Endothelial cell (in vitro differentiated cells): ENCODE measurements at places on chromosomes 7 and 10. TPM values are rescaled to one million over a fixed set of nuclear protein-coding genes. Genes with fewer than 3 reads are reported as not detected.

Gene AKR1B15
- total RNA-seq = not detected

DNA sequence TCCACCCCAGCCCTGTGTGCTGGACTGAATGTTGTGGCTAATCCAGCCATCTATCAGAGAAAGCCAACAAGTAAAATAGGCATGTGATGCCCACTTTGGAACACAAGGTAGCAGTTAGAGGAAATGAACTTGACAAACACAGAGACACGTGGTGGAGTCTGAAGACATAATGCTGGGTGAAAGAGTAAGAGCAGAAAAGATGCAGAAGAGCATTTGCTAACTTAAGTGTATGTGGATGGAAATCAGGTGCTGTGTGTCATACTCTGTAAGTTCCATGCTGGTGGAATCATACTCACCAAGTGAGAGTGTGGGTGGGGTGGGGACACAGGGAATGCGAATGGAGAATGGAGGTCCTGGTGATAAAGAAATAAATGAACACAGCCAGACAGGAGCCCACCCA lies 22.8 kb downstream of the WDFY4 start:
- no peak overlapping the region for H3K27ac ChIP-seq
- no peak overlapping the region for H3K4me3 ChIP-seq
- no peak for DNase-seq
- no peaks in the 10 kb centered on the region for H3K36me3 ChIP-seq
- H3K4me1 ChIP-seq = no peaks in the 10 kb centered on the region

GRCh38 chr7:36979810-36980248 lies 255.5 kb upstream of the AOAH start:
- DNase-seq = no peak
- H3K36me3 ChIP-seq = peaks cover 2% of the 10 kb centered on the region
- H3K27me3 ChIP-seq = peaks cover 2% of the 10 kb centered on the region
- H3K4me1 ChIP-seq = peaks cover 4% of the 10 kb centered on the region
- H3K4me3 ChIP-seq = no peak overlapping the region

DNA sequence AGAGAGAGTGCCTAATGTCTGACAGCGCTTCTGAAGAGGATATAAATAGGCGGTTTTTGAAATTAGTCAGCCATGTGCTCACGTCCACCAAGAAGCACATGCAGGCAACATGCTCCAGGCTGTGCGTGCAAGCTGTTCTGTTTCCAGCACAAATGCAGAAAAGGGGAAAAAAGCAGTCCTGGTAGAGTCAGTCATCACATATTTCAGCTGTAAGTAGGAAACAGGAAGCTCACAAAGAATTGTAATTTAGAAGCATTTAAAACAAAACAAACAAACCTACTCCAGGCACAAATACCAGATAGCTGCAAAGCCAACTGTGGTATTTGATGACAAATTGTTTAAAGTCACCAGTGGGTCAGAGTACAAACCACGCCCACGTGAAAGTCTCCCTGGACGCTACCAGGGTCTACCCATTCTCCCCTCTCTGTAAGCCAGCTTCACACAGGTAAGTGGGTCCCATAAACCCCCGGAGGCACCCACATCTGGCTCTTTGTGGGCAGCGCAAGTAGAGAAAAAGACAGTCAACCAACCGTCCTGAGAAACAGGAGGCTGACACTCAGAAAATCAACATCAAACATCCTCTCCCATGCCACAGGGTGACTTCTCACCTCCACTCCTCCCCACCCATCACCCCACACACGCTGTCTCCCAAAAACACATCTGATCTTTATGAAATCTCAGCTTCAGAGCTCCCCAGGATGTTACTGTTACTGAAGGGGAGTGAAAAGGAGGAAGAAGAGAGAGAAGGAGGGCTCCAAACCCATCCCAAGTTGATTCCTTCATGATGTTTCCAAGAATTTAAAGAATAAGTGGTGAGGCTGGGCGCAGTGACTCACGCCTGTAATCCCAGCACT lies 186.4 kb downstream of the FAM107B start:
- peak overlapping the region; percentile 39 for H3K4me3 ChIP-seq
- H3K4me1 ChIP-seq = peaks cover 91% of the 10 kb centered on the region
- peaks cover 12% of the 10 kb centered on the region for H3K27me3 ChIP-seq

- H3K27me3 ChIP-seq = no peaks in the 10 kb centered on the region
- H3K27ac ChIP-seq = no peak overlapping the region
- no peaks in the 10 kb centered on the region for H3K4me1 ChIP-seq
- no peaks in the 10 kb centered on the region for H3K36me3 ChIP-seq
- no peak overlapping the region for H3K4me3 ChIP-seq
Measured at GRCh38 chr7:8668627-8669500, 235.5 kb downstream of the NXPH1 start.

DNA sequence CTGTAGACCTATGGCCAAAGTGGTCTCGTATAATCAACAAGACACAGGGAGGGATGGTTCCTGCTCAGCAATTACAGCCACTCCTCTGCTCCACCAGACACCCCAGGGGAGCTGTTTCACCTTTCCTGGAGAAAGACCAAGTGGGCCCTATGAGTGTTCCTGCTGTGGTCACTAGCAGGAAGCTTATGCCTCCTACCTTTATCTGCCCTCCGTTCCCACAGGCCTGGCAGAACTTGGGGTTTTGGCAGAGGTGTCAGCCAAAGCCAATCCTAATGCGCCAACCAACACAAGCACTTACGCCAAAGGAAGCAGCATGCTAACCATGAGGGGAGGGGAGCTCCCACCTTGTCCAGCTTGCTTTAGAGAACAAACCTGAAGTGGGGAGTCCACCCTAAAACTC lies 31.2 kb downstream of the XPNPEP1 start:
- H3K4me1 ChIP-seq = peaks cover 52% of the 10 kb centered on the region
- H3K27ac ChIP-seq = peak overlapping the region; percentile 52
- H3K4me3 ChIP-seq = no peak overlapping the region

GRCh38 chr7:22868509-22868908 lies 45.9 kb upstream of the TOMM7 start:
- H3K27ac ChIP-seq = no peak overlapping the region
- no peak for DNase-seq
- H3K27me3 ChIP-seq = peaks cover 7% of the 10 kb centered on the region
- no peak overlapping the region for H3K4me3 ChIP-seq
- peaks cover 3% of the 10 kb centered on the region for H3K36me3 ChIP-seq

DNA sequence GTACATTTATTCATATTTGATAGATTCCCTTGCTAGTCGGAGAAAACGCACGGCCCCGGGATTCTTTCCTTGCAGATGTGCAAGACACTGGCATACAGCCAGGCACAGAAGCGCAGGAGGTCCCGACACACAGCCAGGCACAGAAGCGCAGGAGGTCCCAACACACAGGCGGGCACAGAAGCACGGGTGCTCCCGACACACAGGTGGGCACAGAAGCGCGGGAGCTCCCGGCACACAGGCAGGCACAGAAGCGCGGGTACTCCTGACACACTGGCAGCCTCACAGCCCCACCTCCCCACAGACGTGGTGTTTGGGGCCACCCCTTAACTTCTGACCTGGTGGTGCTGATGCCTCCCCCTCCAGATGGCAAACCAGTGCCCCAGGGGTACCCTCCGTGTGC lies 237.3 kb downstream of the ZMYND11 start:
- no peaks in the 10 kb centered on the region for H3K4me1 ChIP-seq
- H3K4me3 ChIP-seq = no peak overlapping the region
- H3K27ac ChIP-seq = no peak overlapping the region
- DNase-seq = no peak
- peaks cover 19% of the 10 kb centered on the region for H3K36me3 ChIP-seq
- peaks cover 3% of the 10 kb centered on the region for H3K27me3 ChIP-seq

Gene MSMB
- total RNA-seq = not detected

DNA sequence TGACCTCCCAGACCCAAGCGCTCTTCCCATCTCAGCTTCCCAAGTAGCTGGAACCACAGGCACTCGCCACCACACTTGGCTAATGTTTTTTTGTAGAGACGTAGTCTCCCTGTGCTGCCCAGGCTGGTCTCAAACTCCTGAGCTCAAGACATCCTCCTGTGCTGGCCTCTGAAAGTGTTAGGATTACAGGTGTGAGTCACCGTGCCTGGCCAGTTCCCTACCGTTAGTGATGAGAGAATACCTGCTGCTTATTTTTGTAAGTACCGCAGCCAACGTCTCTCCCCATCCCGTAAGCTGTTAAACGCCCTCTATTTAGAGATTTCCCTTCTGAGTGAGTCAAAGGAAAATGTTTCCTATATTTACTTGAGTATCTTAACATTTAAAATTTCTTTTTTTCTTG lies 38.5 kb upstream of the PDLIM1 start:
- no peak for DNase-seq
- peaks cover 13% of the 10 kb centered on the region for H3K27me3 ChIP-seq
- peaks cover 4% of the 10 kb centered on the region for H3K4me1 ChIP-seq

Gene ARHGAP19
- 19.8 TPM for total RNA-seq

Gene GSTO2
- 5.9 TPM for total RNA-seq

Gene OPN1SW
- not detected for total RNA-seq

DNA sequence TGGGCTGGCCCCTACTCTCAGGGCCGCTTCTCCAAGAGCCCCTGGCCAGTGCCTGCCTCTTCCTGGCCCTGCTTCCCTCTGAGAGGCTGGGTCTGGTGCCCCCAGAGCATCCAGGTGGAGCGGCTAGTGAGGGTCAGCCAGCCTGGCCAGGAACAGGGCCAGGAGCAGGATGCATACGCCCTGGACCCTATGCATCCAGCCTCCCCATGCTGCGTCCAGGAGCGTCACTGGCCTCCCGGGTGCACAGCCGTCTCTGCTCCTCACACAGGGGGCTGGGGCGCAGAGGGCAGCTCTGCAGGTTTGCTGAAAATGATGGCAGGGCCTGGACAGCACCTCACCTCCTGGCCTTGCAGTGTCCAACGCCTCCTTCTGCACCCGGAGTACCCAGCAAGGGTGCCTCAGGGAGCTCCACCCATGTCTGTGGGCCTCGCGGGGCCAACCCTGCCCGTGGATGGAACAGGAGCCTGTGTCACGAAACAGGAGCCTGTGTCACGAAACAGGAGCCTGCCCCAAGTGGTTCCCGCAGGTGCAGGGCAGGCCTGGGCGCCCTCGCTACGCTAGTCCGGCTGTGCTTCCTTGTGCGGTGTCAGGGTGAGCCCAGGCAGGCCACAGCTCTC lies 246.2 kb upstream of the PPP2R2D start:
- H3K4me3 ChIP-seq = no peak overlapping the region
- no peaks in the 10 kb centered on the region for H3K36me3 ChIP-seq
- H3K27me3 ChIP-seq = peaks cover 10% of the 10 kb centered on the region
- no peak overlapping the region for H3K27ac ChIP-seq
- DNase-seq = no peak

Gene AQP1
- total RNA-seq = 2.7 TPM

DNA sequence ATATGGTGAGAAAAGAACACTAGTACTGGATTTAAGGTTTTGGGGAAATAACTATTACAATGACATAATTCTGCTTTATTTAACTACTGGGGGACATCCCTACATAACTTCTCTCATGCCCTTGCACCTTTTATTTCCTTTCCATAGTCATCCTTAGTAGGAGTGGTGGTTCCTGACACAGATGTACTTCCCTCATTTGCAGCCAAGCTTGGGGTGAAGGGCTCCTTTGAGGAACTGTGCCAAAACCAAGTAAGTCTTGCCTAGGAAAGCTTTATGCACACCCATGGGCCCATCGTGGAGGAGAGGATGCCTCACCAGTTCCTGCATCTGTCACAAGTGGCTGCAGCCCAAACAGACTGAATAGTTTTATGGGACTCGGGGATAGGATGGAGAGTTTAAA lies 20.6 kb downstream of the ZDHHC6 start:
- no peak for DNase-seq
- H3K27ac ChIP-seq = no peak overlapping the region
- H3K27me3 ChIP-seq = no peaks in the 10 kb centered on the region
- no peak overlapping the region for H3K4me3 ChIP-seq
- peaks cover 5% of the 10 kb centered on the region for H3K36me3 ChIP-seq
- H3K4me1 ChIP-seq = peaks cover 7% of the 10 kb centered on the region

DNA sequence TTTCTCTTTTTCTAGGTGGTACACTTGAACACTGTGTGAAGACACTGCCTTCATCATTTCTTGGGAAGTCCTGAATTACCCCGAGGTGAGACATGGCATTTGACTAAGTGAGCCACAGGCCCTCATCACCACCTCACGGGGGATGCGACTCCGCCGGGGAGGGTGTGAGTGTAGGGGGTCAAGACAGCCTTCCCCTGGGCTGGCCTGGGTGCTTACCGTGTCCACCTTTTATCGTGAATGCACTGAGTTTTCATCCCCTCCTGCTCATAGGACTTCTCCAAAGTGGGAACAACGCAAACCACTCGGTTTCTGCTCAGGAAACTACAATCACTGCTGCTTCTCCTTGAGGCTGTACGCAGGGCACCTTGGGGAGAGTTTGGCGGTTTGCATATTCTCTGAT lies 176.9 kb downstream of the SH2D4B start:
- peaks cover 6% of the 10 kb centered on the region for H3K4me1 ChIP-seq
- no peaks in the 10 kb centered on the region for H3K36me3 ChIP-seq
- no peaks in the 10 kb centered on the region for H3K27me3 ChIP-seq
- no peak overlapping the region for H3K4me3 ChIP-seq
- DNase-seq = no peak

DNA sequence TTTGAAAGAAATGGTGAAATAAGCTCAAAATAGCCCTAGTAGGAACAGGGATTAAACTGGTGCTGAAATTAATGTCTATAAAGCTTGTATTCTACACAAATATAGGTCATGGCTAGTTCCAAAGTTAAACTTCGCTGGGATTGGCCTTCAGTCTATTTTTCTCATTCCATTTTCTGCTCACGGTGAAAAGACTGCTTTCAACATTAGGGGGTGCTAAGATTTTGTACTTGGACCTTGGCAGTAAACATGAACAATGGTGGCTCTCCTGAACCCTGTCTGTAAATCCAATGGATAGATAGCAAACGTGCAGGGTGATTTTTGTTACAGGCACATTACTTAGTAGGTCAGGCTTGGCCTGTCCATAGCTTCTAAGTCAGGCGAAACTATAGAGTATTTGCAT lies 36.0 kb upstream of the RSU1 start:
- H3K4me3 ChIP-seq = no peak overlapping the region
- H3K36me3 ChIP-seq = no peaks in the 10 kb centered on the region
- peaks cover 5% of the 10 kb centered on the region for H3K27me3 ChIP-seq
- peaks cover 37% of the 10 kb centered on the region for H3K4me1 ChIP-seq
- no peak for DNase-seq
- H3K27ac ChIP-seq = no peak overlapping the region

- H3K27me3 ChIP-seq = peaks cover 3% of the 10 kb centered on the region
- no peak overlapping the region for H3K27ac ChIP-seq
- H3K4me3 ChIP-seq = no peak overlapping the region
- no peak for DNase-seq
- no peaks in the 10 kb centered on the region for H3K4me1 ChIP-seq
- peaks cover 17% of the 10 kb centered on the region for H3K36me3 ChIP-seq
Measured at GRCh38 chr7:102055181-102055976, 231.3 kb upstream of the SH2B2 start.

Gene IQUB
- 0.49 TPM for total RNA-seq

Gene SRGN
- 4.7 TPM for total RNA-seq

Gene STAG3
- 1.9 TPM for total RNA-seq

Gene GPR158
- 0.13 TPM for total RNA-seq

DNA sequence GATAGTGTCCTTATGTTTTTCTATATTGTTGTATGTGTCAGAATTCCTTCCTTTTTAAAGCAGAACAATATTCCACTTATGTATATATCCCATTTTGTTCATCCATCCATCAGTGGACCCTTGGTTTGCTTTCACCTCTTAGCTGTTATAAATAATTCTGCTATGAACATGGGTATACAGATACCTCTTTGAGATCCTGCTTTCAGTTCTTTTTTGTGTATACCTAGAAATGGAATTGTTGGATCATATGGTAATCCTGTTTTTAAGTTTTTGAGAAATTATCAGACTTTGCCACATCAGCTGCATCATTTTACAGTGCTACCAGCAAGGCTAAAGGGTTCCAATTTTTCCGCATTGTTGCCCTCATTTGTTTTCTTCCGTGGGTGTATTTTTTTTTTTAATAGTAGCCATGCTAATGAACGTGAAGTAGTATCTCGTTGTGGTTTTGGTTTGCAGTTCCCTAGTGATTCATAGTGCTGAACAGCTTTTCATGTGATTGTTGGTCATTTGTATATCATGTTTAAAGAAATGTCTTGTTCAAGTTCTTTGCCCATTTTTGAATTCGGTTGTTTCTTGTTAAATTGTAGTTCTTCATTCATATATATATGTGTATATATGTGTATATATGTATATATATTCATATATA lies 87.8 kb downstream of the LCOR start:
- no peak for DNase-seq
- no peak overlapping the region for H3K27ac ChIP-seq
- H3K4me3 ChIP-seq = no peak overlapping the region
